Fibroblast of the aortic adventitia (primary cell): ENCODE measurements at places on chromosomes 1 and 21. TPM values are rescaled to one million over a fixed set of nuclear protein-coding genes. Genes with fewer than 3 reads are reported as not detected.

Gene TMPRSS15
- total RNA-seq = 0.18 TPM in 1 of 2 replicates, not detected in the other

Gene AMY1A
- not detected in 2 replicates for total RNA-seq

- DNase-seq = no peak
Observed at GRCh38 chr1:116457946-116458604, 85.0 kb downstream of the ATP1A1 start.

Gene CCDC27
- total RNA-seq = not detected in 2 replicates

Gene ITPKB
- 7.5 and 17.2 TPM in 2 replicates for total RNA-seq

DNA sequence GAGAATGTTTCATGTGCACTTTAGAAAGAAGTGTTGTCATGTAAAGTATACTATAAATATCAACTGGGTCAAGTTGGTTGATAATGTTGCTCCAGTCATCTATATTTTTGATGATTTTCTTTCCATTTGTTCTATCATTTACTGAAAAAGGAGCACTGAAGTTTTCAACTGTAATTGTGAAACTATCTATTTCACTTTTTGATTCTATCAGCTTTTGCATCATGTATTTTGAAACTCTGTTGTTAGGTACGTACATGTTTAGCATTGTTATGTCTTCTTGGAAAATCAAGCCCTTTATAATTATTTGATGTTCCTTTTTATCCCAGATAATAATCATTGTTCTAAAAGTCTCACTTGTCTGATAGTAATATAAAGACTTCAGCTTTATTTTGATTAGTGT, 14.4 kb upstream of the HIVEP3 start:
- no peak for DNase-seq

DNA sequence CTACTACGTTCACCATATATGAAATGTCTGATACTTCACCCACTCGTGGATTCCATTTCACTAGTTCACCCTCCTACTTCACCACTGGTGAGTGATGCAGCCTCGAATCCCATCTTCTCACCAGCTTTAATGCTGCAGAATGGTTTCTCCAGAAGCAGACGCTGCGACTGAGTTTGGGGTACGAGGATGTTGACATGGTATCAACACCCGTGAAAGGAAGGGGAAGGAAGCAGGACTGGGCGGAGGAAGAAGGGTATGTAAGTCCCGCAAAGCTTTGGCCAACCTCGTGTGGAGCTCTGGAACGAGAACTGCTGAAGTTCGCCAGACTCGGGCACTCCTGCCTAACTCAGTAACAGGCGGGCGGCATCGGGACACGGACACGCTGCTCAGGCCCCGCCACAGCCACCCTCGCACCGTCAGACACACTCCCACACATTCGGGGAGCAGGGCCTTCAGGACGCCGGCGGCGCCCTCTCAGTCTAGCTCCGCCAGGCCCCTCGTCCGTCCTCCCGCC, 833 bp upstream of the DIP2A start:
- DNase-seq = peak; percentile 41

GRCh38 chr1:227813962-227814361, 1.5 kb upstream of the PRSS38 start:
- no peak for DNase-seq

GRCh38 chr1:42322577-42322976, 12.5 kb downstream of the FOXJ3 start:
- DNase-seq = peak; percentile 38

Gene MRPL9
- 57.6 and 120 TPM in 2 replicates for total RNA-seq

- peak; percentile 85 for DNase-seq
Observed at GRCh38 chr1:153985941-153986761, at the start of gene RAB13. TSS of gene RAB13 (minus strand) at chr1:153986339. CDS start at chr1:153986236, 103 bp downstream.

Gene CFHR2
- total RNA-seq = not detected in 2 replicates

DNA sequence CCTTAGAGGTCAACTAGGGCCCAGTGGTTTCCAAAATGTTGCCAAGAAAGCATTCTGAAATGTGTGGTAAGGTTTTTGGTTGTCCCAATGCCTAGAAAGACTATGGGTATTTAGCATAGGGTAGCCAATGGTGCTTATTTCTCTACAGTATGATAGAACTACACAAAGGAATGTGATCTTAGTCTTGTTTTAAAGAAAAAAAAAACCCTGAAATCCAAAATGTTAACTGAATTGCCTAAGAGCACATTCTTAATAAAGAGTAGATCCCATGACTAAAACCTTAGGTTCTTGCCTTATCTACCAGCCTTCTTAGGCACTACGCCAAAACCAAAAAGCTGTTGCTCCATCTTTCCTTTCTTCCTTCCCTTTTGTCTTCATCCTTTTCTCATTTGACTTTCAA, 428.2 kb downstream of the MRPL39 start:
- DNase-seq = peak; percentile 52

GRCh38 chr1:153324912-153325311, 12.2 kb upstream of the PGLYRP3 start:
- DNase-seq = no peak

Gene CATSPERE
- 0.49 and 1.1 TPM in 2 replicates for total RNA-seq

DNA sequence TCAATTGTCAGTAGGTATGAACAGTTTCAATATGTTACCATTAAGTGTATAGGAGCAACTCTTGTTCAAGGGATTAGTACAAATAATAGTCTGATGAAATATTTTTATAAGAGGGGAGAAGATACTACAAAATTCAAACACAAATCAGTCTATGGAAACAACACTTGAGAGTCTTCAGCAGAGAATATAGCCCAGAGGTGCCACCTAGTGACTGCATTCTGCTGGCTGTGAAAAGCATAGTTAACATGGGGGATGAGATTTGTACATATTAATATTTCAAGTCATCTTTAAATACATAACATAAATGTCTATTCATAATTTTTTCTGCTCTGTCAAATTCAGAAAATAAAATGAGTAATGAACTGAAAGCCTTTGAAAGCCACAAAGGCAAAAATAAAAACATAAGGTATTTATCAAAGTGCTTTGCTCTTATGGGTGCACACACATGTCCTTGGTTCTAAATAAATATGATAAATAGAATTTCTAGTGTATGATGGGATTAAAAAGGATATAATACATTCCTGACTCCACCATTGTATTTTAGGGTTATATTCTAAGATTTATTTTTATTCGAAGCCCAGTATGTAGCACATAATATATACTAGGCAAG, 440.9 kb upstream of the ZRANB2 start:
- peak; percentile 74 for DNase-seq

GRCh38 chr1:21003281-21004045, 173.2 kb downstream of the EIF4G3 start:
- DNase-seq = no peak

DNA sequence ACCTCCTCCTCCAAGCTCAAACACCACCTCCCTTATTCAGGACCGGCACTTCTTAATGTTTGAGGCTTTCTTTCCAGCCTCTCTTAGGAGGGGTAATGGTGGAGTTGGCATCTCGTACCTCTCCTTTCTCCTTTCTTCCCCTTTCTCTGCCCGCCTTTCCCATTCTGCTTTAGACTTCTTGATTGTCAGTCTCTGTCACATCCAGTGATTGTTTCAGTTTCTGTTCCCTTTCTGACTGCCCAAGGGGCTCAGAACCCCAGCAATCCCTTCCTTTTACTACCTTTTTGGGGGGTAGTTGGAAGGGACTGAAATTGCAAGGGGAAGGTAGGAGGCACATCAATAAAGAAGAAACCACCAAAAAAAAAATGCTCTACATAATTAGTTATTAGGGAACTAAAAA, 5.6 kb downstream of the ELK4 start:
- no peak for DNase-seq

DNA sequence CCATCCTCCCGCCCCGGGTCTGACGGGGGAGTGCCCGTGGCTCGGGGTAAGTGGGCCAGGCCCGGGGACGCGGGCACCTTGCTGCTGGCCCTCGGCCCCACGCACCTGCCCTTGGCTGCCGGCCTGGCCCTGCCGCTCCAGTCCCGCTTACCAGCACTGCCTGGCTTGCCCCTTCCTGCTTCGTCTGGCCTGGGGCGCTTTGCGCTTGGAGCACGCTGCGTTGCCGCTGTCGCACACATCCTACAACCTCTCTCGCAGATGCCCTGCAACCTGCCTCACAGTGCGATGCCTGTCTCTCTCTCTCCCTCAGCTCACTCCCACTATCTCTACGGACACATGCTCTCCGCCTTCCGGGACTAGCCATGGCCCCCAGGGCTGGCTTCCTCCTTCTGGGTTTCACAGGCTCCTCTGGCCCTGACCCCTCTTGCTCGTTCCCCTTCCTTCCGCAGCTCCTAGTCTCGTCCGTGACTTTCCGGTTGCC, 9.7 kb downstream of the MYOG start:
- no peak for DNase-seq

DNA sequence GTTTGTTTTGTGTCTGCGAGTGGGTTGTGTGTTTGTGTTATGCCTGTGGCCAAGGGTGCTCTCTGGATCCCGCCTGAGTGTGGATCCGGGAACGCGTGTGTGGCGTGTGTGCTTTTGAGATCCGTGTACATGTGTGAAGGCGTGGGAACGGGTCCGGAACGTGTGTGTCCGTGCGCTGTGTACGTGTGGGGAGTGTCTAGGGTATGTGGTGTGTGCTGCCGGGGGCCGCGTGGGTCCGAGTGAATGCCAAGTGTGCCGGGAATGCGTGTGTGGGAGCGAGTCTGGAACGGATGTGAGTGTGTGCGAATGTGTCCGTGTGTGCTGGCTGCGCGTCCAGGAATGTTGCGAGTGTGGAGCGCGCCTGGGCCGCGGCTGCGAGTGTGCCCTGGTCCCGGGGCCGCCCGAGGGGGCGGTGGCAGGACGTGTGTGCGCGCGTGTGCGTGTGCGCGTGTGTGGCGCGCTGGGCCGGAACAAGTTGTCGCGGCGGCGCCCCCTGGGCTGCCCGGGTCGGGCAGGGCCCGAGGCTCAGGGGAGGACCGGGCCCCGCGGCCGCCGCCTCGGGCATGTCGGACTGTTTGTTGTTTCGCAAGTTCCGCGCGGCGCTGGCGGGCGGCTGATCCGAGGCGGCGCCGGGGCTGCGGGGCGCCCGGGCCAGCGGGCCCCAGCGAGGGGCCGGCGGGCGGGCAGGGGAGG, 953 bp downstream of the PTPRU start:
- DNase-seq = peak; percentile 48

GRCh38 chr21:27275294-27275927, 308.5 kb upstream of the ADAMTS5 start:
- peak; percentile 84 for DNase-seq

GRCh38 chr1:8740034-8740449, 77.4 kb downstream of the RERE start:
- peak; percentile 63 for DNase-seq

- peak; percentile 14 for DNase-seq
Observed at GRCh38 chr1:93525431-93525830, 77.5 kb downstream of the FNBP1L start.

- peak; percentile 82 for DNase-seq
Observed at GRCh38 chr1:119081267-119081666, 59.2 kb downstream of the WARS2 start.

Gene RIPK4
- total RNA-seq = 0.45 TPM in 1 of 2 replicates, not detected in the other

Gene TACSTD2
- total RNA-seq = 0.36 and 0.82 TPM in 2 replicates

Gene ZMYM1
- 7.2 and 35.1 TPM in 2 replicates for total RNA-seq

DNA sequence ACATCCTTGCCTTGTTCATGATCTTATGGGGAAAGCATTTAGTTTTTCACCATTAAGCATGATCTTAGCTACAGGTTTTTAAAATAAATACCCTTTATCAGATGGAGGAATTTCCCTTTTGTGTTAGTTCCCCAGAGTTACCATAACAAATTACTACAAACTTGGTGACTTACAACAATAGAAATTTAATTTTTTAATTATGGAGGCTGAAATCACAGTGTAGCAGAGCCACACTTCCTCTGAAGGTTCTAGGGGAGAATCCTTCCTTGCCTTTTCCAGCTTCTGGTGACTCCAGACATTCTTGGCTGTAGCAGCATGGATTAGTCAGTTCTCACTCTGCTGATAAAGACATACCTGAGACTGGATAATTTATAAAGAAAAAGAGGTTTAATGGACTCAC, 18.5 kb downstream of the MIGA1 start:
- DNase-seq = peak; percentile 42

- DNase-seq = no peak
Observed at GRCh38 chr21:45322960-45323461, 35.3 kb upstream of the POFUT2 start.

DNA sequence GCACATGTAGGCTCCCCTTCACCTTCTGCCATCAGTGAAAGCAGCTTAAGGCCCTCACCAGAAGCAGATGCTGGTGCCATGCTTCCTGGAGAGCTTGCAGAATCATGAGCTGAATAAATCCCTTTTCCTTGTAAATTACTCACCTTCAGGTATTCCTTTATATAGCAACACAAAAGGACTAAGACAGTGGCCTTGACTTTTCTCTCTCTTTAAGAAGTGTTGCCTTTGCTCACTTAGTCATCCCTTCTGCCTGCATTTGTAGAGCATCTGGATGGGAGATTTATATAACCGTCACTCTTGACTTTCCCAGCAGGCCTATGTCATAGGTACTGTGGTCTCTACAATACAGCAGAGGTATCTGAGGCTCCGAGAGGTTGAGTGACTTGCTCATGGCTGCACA, 3.7 kb downstream of the PCSK9 start:
- no peak for DNase-seq

Gene PDE9A
- total RNA-seq = not detected in 2 replicates

Gene CLCA4
- total RNA-seq = not detected in 2 replicates

- DNase-seq = no peak
Observed at GRCh38 chr1:24575905-24576587, 20.2 kb downstream of the NCMAP start.

GRCh38 chr1:170041423-170042192, 32.9 kb downstream of the KIFAP3 start:
- DNase-seq = no peak
